ENCODE measurements at places on chromosomes 4 and X. TPM values are rescaled to one million over a fixed set of nuclear protein-coding genes. Genes with fewer than 3 reads are reported as not detected.

DNA sequence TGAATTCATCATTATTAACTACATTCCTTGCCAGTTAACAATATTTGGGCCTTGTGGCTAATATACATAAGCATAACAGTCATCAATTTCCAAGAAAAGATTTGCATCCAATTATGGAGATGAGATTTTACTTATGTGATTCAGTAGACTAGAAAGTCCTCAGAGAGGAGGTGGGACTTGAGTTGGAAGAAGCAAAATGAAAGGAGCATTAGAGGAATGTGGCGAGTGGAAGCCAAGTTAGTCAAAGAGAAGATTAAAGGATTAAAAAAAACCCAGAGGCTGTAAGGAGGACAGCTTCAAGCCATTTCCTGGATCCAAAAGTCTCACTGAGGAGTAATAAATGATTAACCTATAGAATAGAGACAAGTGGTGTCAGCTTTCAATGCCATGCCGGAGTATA lies 1099.4 kb upstream of the IGFBP7 start:
- DNase-seq: no peak

ZNF718 gene
- 2.1 TPM for total RNA-seq

GRCh38 chrX:108165383-108166111 lies 74.0 kb downstream of the ATG4A start:
- DNase-seq: peak; percentile 52

- no peak for DNase-seq
Observed at GRCh38 chr4:150375025-150375424, 206.9 kb upstream of the MAB21L2 start.

DNA sequence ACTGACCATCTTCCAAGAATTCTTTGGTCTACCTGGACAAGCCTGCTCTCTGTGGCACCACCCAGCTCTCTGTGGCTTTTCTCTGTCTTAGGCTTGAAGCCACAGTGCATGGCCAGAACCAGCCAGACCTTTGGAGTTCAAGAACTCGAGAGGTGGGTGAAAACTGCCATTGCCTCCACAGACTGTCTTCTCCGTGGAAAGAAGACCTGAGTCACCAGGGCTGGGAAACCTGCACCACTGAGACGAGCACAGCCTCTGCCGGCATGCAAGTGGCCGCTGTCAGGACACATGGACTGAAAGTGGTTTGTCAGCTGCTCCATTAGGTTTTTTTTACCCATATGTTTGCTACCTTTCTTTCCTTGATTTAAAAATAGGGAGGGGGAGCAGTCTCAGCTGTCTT lies 74.5 kb downstream of the MGST2 start:
- DNase-seq: no peak

GRCh38 chrX:40207626-40208025 lies 109.9 kb upstream of the BCOR start:
- DNase-seq: peak; percentile 60

BMPR1B gene
- 1.7 TPM for total RNA-seq

DNA sequence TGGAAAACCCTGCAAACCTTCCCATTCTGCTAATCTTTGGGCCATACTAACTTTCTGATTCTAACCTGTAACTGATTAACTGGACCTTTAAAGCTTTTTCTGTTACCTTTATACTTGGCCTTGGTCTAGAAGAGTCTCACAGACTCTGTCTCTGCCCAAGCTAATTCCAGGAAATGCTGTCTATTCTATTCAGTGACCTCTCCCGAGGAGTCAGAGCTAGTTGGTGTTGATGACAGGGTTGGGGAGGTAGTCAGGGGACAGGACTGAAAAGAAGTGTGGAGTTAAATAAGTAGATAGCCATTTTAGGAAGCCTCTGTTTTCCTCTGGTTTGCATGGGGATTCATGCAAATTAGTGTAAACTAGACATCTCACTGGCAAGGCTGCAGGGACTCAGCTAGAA lies 429.5 kb downstream of the GRID2 start:
- no peak for DNase-seq

DNA sequence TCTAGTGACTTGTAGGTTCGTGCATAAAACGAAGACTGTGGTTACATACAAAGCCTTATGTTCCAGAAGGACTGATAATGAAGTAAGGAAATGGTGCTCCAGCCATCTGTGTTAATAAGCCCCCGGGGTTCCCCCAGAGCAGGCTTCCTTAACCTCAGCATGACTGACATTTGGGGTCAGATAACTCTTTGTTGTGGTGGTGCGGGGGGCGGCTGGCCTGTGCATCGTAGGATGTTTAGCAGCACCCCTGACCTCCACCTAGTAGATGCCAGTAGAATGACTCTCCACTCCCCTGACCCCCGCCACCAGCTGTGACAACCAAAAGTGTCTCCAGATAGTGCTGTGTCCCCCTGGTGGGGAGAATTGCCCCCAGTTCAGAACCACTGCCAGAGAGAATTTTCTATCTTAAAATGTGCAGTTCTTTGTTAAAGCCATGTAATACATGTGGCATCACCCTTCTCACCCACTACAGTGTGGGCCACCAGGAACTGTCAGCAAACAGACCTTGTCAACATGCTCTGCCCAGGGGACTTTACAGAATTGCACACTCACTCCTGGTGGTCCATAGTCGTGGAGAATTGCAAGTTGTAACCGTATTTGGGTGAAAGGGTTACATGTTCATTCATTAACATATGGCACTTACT lies 7.5 kb downstream of the SH3KBP1 start:
- no peak for DNase-seq

CSAG3 gene
- 2.2 TPM for total RNA-seq

All from Daoy (cell line).